WTC11 (cell line): ENCODE measurements at places on chromosomes 3 and 15. TPM values are rescaled to one million over a fixed set of nuclear protein-coding genes. Genes with fewer than 3 reads are reported as not detected.
A peak's percentile ranks its signal among the peaks of the same experiment; 100 is the strongest.

DNA sequence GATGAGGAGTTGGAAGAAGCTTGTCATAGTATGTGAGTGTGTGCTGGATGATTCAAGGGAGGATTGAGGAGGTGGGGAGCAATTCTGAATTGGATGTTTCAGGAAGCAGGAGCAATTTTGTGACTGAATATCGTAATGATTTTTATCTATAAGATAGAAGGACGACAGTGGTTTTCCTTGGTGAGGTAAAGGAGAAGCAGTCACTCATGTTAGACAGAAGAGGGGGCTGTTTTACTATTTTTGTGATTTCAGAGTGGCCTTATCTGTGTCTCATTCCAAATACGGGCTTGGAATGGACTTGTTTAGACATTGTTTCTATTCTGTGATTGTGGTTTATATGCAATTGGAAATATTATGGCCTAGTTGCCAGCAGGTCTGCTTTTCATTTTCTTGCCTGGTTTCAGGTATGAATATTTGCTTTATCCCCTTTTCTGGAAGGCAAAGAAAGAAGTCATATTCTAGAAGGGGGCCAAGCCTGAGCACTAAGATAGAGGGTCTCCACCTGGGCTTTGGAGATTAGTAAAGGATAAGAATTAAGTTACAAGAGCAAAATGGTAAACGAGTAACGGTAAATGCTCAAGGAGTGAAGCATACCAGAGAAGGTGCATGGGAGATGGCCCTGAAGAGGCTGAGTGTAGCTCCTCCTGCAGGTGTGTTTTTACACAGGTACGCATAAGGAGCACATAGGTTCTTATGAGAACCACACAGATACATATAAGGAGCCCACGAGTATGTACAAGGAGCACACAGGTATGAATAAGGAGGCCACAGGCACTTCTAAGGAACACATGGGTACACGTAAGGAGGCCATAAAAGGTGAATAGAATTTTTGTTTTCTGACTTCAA is 124.6 kb upstream of the KCNAB1 start:
- H3K4me1 ChIP-seq = peaks cover 11% of the 10 kb centered on the region
- no peak for DNase-seq
- H3K4me3 ChIP-seq = no peak overlapping the region
- no peak overlapping the region for H3K27ac ChIP-seq

- no peak overlapping the region for H3K4me3 ChIP-seq
- no peak for DNase-seq
- H3K27ac ChIP-seq = peak overlapping the region; percentile 88
Measured at GRCh38 chr3:49397470-49397869, 14.3 kb downstream of the RHOA start.

DNA sequence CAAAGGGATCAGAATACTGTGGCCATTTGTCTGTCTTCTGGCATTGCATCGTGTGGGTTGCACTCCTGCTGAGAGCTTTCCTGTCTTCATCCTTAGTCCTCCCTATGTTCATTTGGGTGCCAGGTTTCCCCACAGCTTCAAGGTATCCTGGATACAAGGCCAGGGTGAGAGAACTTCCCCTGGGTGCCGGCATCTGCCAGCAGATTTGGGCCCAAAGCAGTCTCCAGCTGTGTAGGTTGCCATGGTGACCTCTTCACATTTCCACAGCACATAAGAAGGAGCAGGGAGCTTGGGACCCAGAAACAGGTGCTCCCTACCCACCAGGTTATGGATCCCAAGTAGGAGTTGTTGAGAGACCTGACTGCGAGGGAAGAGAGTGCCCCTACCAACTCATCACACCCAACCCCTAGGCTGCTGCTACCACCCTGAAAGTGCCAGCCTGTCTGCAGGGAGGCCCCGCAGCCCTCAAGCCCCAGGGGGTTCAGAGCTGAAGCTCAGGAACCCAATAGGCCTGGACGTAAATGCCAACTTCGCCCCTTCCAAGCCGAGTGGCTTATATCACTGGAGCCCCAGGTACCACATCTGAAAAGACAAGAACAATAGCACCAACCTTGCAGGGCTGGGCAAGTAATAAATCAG is 19.9 kb downstream of the TTC21A start:
- no peaks in the 10 kb centered on the region for H3K36me3 ChIP-seq
- H3K4me1 ChIP-seq = peaks cover 5% of the 10 kb centered on the region; the same call in 1 of the 2 replicates
- no peak overlapping the region for H3K4me3 ChIP-seq

GRCh38 chr15:80929689-80930088 is 59.9 kb downstream of the MESD start:
- H3K27me3 ChIP-seq = no peaks in the 10 kb centered on the region
- DNase-seq = no peak
- peaks cover 4% of the 10 kb centered on the region for H3K4me1 ChIP-seq

- H3K4me1 ChIP-seq = no peaks in the 10 kb centered on the region
- no peak overlapping the region for H3K4me3 ChIP-seq
- no peak for DNase-seq
- H3K27me3 ChIP-seq = no peaks in the 10 kb centered on the region; the same call in 1 of the 2 replicates
- no peaks in the 10 kb centered on the region for H3K36me3 ChIP-seq
Measured at GRCh38 chr15:68399096-68400065, 32.6 kb downstream of the ITGA11 start.

DNA sequence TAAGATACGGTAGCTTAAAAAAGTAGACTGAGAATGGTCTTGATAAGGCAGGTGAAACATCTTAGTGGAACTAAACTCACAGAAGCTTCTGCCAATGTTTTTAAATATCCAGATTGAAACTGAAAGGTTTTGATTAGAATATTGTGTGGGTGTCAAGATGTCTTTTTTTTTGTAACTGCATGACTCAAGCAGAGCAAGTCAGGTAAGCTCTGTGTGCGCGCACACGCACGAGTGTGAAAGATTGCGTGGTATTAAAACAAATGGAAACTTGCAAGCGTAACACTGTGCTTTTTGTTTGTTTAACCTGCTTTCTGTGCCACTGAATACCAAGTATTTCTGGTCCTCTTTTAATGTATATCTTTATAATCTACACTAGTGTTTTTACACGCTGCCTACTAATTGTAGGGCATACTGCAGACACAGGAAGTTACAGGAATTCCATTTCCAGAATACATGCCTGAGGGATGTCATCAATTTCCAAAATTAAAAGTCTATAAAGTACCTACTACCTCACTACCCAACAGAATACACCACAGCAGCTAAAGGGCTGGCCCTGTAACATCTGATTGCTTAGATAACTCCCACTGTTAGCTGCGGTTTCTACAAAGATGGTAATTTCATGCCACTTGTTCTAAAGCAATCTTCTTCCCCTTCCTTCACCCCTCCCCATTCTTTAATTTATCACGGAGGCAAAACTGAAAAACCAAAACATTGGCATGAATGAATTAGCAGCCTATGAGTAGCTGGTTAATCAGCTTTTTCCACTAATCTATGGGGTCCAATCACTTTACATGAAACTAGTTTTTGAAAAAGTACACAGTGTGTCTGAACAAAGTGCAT is 472.8 kb downstream of the SHQ1 start:
- no peaks in the 10 kb centered on the region for H3K27me3 ChIP-seq
- no peak for DNase-seq
- peaks cover 84% of the 10 kb centered on the region for H3K4me1 ChIP-seq
- H3K4me3 ChIP-seq = no peak overlapping the region; the same call in 1 of the 2 replicates
- H3K27ac ChIP-seq = peak overlapping the region; percentile 71
- peaks cover 11% of the 10 kb centered on the region for H3K36me3 ChIP-seq

DNA sequence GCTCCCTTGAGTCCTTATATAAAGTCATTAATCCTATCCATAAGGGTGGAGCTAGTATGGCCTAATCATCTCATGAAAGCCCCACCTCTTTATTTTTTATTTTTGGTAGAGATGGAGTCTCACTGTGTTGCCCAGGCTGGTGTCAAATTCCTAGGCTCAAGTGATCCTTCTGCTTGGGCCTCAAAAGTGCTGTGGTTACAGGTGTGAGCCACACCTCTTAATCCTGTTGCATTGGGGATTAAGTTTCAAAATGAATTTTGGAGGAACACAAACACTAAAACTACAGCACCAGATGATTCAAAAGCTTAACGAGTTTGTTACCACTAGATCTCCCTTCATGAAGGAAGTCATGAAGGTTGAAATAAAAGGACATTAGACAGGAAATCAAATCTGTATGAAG is 27.7 kb downstream of the RAB7A start:
- no peak overlapping the region for H3K4me3 ChIP-seq
- DNase-seq = no peak
- no peak overlapping the region for H3K27ac ChIP-seq
- peaks cover 17% of the 10 kb centered on the region for H3K4me1 ChIP-seq
- H3K27me3 ChIP-seq = no peaks in the 10 kb centered on the region
- peaks cover 28% of the 10 kb centered on the region for H3K36me3 ChIP-seq

- H3K4me3 ChIP-seq = no peak overlapping the region
- peaks cover 36% of the 10 kb centered on the region for H3K4me1 ChIP-seq
- peak overlapping the region; percentile 38 for H3K27ac ChIP-seq
- H3K36me3 ChIP-seq = peaks cover 1% of the 10 kb centered on the region; the same call in 1 of the 2 replicates
- DNase-seq = no peak
Measured at GRCh38 chr3:55556619-55557537, 69.8 kb upstream of the WNT5A start.

DNA sequence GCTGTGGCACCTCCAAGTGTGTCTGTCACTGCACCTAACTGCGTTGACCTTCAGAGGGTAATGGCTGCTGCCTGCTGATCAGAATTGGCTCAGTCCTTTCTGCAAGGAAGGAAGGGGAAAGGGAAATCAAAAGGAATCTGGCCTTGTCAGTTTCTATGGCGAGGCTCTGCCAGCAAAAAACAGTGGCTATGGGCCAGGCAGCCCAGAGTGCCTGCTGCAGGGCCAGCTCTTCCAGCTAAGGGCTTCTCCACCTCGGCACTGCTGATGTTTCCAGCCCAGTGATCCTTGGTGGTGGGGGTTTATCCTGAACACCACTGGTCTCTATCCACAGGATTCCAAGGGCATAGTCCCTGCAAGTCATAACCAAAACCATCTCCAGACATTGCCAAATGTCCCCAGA is 184.3 kb downstream of the TJP1 start:
- peaks cover 4% of the 10 kb centered on the region for H3K4me1 ChIP-seq
- DNase-seq = no peak
- H3K27ac ChIP-seq = no peak overlapping the region
- no peak overlapping the region for H3K4me3 ChIP-seq
- H3K27me3 ChIP-seq = peaks cover 2% of the 10 kb centered on the region; the same call in 1 of the 2 replicates

DNA sequence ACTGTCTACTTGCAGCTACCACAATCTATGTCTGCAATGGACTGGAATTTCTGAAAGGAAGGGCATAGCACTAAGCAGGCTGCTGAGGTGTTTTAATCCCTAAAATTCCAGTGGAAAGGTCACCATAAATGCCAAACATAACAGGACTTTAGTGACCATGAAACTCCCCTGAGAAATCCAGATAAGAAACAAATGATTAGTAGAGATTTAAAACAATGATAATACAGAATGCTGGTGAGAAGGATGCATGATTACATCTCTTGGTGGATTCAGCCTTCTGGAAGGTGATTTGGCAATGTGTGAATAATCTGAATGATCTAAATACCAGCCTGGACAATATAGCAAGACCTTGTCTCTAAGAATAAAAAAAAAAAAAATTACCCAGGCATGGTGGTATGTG is 475.0 kb upstream of the CBLB start:
- DNase-seq = no peak
- no peaks in the 10 kb centered on the region for H3K36me3 ChIP-seq
- H3K4me1 ChIP-seq = 0 out of 2 replicates have a peak, but pooled peaks cover 3% of the 10 kb centered on the region
- no peaks in the 10 kb centered on the region; the same call in 1 of the 2 replicates for H3K27me3 ChIP-seq

The IL20RB gene
- 2.3 to 3.1 TPM (median 2.4 TPM) in 3 replicates for total RNA-seq

The CSTA gene
- not detected in 3 replicates for total RNA-seq

The KAT2B gene
- 1.4 to 2.7 TPM (median 2.0 TPM) in 3 replicates for total RNA-seq

The ISL2 gene
- 0.18 to 0.37 TPM (median 0.24 TPM) in 3 replicates for total RNA-seq

The SECISBP2L gene
- total RNA-seq = 28.4 to 30.5 TPM (median 30.4 TPM) in 3 replicates

The DNAH1 gene
- total RNA-seq = 1.5 to 3.7 TPM (median 2.8 TPM) in 3 replicates

The GPR87 gene
- total RNA-seq = 0.16 TPM in 1 of 3 replicates, not detected in the others

The SLC35G2 gene
- 3.3 to 3.6 TPM (median 3.6 TPM) in 3 replicates for total RNA-seq

The PLCL2 gene
- total RNA-seq = 9.1 to 11.8 TPM (median 10.4 TPM) in 3 replicates
